K562 (cell line): ENCODE measurements at places on chromosomes 1 and 21.

DNA sequence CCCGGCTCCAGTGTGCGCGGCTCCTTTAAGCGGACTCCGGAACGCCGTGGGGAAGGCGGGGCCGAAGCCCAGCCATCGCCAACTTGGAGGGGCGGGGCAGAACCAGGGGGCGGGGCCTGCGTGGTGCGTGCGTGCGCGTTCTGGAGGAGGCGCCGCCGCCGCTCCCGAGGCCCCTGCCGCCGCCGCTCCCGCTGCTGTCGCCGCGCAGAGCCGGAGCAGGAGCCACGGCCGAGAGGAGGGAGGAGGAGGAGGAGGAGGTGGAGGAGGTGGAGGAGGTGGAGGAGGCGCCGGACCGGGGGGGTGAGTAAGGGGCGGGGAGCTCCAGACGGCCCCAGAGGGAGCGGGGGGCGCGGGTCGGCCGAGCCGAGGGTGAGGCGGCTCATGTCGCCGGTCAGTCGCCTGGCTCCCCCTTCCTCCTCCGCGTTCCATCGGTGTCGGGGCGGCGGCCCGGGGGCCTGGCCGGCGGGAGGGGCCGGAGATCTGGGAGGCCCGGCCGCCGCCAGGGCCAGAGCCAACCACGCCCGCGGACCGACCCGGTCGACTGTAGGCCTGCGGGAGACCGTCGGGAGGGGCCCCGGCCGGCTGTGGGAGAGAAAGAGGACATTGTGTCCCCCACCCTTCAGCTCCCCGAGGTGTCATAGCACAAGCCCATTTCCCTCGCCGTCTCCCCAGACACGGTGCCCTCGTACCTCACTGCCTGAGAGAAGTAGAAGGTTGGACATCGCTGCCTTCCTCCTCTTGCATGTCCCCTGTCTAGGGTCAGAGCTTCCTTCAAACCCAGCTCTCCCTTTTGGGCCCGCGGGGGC lies at the start of gene RAP1A:
RAP1A (plus strand) TSS at position 155 of the 806 bp plus-strand sequence. CDS start 71,572 bp downstream, outside the sequence.
- peaks cover 46% of the 10 kb centered on the region for H3K4me1 ChIP-seq
- H3K27ac ChIP-seq: peak within 1 kb of the TSS; percentile 78
- H3K4me3 ChIP-seq: peak within 1 kb of the TSS; percentile 76
- DNase-seq: peak; percentile 96
- H3K36me3 ChIP-seq: peaks cover 6% of the 10 kb centered on the region; the same call in 1 of the 3 replicates

GRCh38 chr1:162740755-162741154 lies 49.7 kb upstream of the HSD17B7 start:
- H3K27ac ChIP-seq: no peak overlapping the region
- H3K4me3 ChIP-seq: no peak overlapping the region
- DNase-seq: no peak

DNA sequence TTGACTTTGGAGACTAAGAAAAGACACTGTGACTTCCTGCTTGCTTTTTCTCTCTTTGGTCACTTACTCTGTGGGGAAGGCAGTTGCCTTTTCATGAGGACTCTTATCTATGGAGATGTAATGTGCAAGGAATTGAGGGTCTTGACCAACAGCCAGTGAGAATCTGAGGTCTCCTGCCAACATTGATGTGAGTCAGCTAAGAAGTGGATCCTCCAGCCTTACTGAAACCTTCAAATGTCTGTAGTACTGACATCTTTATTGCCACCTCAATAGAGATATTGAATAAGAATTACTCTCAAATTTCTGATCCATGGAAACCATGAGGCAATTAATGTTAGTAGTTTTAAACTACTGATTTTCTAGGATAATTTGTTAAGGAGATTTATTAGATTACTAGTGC lies 598.4 kb downstream of the ADGRL2 start:
- H3K4me3 ChIP-seq: no peak overlapping the region
- H3K27ac ChIP-seq: no peak overlapping the region
- H3K36me3 ChIP-seq: no peaks in the 10 kb centered on the region
- no peak for DNase-seq
- no peaks in the 10 kb centered on the region for H3K27me3 ChIP-seq

GRCh38 chr21:17732306-17732705 lies 86.8 kb downstream of the C21orf91 start:
- H3K4me3 ChIP-seq: no peak overlapping the region
- no peaks in the 10 kb centered on the region for H3K36me3 ChIP-seq
- no peaks in the 10 kb centered on the region; the same call in 1 of the 2 replicates for H3K27me3 ChIP-seq
- DNase-seq: no peak
- no peaks in the 10 kb centered on the region for H3K4me1 ChIP-seq

DNA sequence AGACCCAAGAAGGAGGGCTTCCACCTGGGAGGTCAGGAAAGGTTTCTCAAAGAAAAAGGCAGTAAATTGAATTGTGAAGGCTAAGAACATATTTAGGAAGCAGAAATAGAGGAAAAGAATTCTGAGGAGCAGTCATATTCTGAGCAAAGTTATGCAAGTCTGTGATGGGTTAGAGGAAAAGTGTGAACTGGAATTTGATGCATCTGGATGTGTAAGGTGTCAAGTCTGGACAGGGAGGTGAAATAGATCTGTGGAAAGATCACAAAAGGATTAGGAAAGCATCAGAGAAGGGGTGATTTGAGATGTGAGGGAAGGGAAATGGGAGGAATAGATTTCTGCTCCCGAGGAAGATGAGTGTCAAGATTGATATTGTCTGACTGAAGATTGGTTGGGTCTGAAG lies 18.1 kb upstream of the PRDM2 start:
- H3K36me3 ChIP-seq: no peaks in the 10 kb centered on the region
- no peak overlapping the region for H3K27ac ChIP-seq
- no peak for DNase-seq
- H3K4me1 ChIP-seq: no peaks in the 10 kb centered on the region

DNA sequence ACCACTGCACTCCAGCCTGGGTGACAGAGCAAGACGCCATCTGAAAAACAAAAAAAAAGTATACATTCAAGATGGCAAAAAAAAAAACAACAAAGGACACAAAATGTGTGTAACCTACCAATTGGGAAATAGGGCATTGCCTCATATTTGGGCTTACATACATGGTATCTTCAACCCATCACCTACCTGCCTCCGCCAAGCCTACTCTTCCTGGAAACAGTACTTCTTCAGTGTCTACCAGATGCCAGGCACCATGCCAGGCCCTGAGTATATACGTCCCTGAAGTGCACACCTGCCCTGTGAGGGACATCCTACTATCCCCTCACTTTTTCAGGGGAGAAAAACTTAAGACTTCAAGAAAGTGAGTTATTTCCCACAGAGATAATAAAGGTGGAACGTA lies 160.2 kb downstream of the TOMM20 start:
- H3K4me3 ChIP-seq: no peak overlapping the region
- peaks cover 59% of the 10 kb centered on the region for H3K4me1 ChIP-seq
- no peak overlapping the region for H3K27ac ChIP-seq

DNA sequence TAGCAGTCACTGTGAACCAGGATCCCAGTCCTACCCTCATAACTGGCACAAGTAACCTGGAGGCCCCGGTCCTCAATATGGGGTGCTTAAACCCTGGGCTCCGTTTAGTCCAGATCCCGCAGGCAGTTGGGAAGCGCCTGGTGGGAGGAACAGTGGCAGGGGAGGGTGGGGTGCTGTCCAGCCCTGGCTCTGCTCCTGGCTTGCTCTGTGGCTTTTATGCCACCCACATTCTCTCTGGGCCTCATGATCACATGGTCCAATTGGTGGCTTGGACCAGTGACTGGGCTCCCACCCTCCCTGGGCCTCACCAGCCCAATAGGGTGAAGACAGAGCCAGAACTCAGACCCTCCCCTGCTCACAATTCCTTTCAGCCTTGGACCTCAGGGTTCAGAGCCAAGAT lies 2.9 kb downstream of the CD164L2 start:
- H3K27me3 ChIP-seq: no peaks in the 10 kb centered on the region
- no peak for DNase-seq
- no peak overlapping the region for H3K4me3 ChIP-seq
- peaks cover 42% of the 10 kb centered on the region for H3K4me1 ChIP-seq
- H3K36me3 ChIP-seq: no peaks in the 10 kb centered on the region
- no peak overlapping the region for H3K27ac ChIP-seq

DNA sequence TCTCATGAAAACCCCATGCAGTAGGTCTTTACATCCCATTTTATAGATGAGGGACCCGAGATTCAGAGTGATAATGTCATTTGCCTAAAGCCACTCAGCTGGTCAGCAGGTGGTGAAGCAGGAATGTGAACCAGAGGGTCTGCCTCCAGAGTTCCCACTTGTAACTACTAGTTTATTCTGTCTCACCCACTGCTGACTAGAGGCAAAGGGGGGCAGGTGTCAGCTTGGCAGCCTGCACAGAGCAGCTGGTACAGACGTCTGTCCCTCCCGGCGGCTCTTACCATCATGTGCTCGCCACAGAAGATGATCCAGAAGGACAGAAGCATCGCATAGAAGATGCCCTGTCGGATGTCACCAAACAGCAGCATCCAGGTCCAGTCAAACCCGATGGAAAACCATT lies 82.4 kb downstream of the WLS start:
- no peaks in the 10 kb centered on the region; the same call in 2 of the 3 replicates for H3K27me3 ChIP-seq
- H3K36me3 ChIP-seq: no peaks in the 10 kb centered on the region
- DNase-seq: no peak

DNA sequence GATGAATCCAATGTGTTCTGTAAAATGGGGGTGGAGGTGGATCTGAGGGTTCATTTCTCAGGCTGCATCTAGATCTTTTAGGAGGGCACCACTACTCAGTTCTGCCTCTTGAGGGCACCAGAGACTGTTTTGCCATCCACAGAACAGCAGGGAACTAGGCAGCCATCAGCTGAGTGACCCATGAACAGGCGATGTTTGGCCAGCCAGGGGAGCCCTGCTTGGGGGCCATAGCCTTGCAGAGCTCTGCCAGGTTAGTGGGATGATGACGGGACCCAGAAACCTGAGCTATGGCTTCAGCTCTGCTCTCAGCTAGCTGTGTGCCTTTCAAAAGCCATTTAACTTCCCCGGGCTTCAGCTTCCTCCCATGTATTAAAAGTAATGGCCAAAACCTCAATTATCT lies 13.4 kb upstream of the NOS1AP start:
- H3K4me1 ChIP-seq: no peaks in the 10 kb centered on the region
- no peaks in the 10 kb centered on the region for H3K27me3 ChIP-seq
- no peak overlapping the region for H3K27ac ChIP-seq
- H3K4me3 ChIP-seq: no peak overlapping the region

- no peak overlapping the region for H3K4me3 ChIP-seq
- H3K36me3 ChIP-seq: no peaks in the 10 kb centered on the region
- H3K27ac ChIP-seq: no peak overlapping the region
- H3K27me3 ChIP-seq: no peaks in the 10 kb centered on the region
Observed at GRCh38 chr21:28074676-28075075, 918.0 kb downstream of the LTN1 start.

DNA sequence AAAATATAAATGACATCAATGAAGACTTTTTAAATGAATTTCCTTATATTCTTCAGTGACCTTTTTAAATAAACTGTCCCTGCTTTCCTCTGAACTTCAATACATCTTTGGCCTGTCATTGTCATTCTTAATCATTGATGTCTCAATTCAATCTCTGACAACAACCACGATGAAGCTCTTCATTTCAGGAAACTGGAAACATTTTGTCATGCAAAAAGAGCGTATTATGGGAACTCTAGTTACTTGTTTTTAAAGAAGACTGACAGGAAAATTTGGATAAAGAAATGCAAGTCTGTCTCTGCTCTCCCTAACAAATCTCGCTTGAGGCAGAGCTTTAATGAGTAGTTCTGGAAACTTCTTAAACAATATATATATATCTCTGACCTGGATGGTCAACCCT lies 535.8 kb upstream of the ADGRL2 start:
- H3K27me3 ChIP-seq: no peaks in the 10 kb centered on the region
- H3K4me1 ChIP-seq: no peaks in the 10 kb centered on the region
- no peak for DNase-seq
- no peak overlapping the region for H3K4me3 ChIP-seq
- H3K27ac ChIP-seq: no peak overlapping the region
- no peaks in the 10 kb centered on the region for H3K36me3 ChIP-seq

GRCh38 chr1:113118266-113118665 lies 45.3 kb downstream of the LRIG2 start:
- H3K27me3 ChIP-seq: no peaks in the 10 kb centered on the region
- H3K4me3 ChIP-seq: no peak overlapping the region
- no peak for DNase-seq

DNA sequence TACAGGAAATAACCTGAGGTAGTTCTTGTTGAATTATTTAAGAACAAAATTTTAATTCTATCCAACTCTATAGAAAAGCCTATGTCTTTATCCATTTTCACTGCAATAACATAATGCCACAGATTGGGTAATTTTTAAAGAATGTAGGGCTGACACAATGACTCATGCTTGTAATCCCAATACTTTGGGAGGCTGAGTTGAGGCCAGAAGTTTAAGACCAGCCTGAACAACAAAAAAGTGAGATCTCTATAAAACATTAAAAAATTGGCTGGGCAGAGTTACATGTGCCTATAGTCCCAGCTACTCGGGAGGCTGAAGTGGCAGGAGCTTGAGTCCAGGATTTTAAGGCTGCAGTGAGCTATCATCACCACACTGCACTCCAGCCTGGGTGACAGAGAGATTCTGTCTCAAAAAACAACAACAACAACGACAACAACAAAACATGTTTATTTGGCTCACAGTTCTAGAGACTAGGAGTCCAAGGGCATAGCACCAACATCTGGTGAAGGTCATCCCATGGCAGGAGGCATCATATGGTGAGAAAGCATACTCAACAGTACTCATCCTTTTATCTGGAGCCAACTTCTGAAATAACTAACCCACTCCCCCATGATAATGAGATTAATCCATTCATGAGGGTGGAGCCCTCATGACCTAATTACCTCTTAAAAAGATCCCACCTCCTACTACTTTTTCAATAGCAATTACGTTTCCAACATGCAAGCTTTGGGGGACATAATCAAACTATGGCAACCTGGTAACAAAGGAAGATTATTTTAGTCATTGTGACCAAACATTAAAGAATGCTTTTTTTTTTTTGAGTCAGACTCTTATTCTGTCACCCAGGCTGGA lies 59.6 kb downstream of the ABL2 start:
- H3K4me3 ChIP-seq: no peak overlapping the region
- no peak for DNase-seq
- no peak overlapping the region for H3K27ac ChIP-seq
- H3K4me1 ChIP-seq: no peaks in the 10 kb centered on the region
- H3K27me3 ChIP-seq: no peaks in the 10 kb centered on the region

DNA sequence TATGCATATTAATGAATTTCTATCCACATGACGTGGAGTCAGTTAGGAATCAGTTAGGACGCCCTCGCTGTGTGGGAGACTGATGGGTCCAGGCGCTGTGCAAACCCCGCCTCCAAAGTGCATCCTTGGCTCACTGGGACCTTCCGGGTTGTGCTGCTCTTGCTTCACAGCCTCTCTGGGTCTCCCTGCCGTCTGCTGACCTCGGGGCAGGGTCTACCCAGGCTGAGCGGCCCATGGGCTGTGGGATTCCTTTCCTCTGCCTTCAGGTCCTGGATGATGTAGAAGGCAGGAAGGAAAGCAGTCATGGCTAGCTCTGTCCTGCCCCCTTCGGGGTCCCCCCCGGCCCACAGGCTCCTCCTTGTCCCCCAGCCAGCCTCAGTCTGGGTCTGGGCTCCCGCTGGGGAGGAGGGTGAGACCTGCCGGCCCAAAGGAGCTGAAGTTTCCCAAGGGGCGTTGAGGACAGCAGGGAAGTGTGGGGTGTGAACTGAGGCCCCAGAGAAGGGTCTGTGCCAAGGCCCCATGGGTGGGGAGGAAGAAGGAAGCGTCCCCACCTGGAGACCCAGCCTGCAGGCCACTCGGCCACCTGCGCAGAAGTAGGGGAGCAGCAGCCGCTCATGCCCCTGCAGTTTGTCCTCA lies 24.6 kb upstream of the CDK11A start:
- no peak overlapping the region; the same call in 2 of the 3 replicates for H3K27ac ChIP-seq
- peaks cover 18% of the 10 kb centered on the region; the same call in 2 of the 3 replicates for H3K36me3 ChIP-seq
- H3K4me1 ChIP-seq: peaks cover 24% of the 10 kb centered on the region
- DNase-seq: peak; percentile 43
- H3K4me3 ChIP-seq: no peak overlapping the region

- H3K4me3 ChIP-seq: no peak overlapping the region
- peaks cover 29% of the 10 kb centered on the region for H3K4me1 ChIP-seq
- H3K27me3 ChIP-seq: peaks cover 10% of the 10 kb centered on the region
- no peak for DNase-seq
Observed at GRCh38 chr1:32897082-32898049, 3.8 kb downstream of the TMEM54 start.
